ENCODE measurements at places on chromosomes 1 and 21.
A peak's percentile ranks its signal among the peaks of the same experiment; 100 is the strongest.

- no peak for DNase-seq
These were observed 2.2 kb downstream of the SPATC1L start for GRCh38 chr21:46181953-46182547.

- no peak for DNase-seq
These were observed 11.9 kb upstream of the DUSP10 start for GRCh38 chr1:221753828-221754188.

DNA sequence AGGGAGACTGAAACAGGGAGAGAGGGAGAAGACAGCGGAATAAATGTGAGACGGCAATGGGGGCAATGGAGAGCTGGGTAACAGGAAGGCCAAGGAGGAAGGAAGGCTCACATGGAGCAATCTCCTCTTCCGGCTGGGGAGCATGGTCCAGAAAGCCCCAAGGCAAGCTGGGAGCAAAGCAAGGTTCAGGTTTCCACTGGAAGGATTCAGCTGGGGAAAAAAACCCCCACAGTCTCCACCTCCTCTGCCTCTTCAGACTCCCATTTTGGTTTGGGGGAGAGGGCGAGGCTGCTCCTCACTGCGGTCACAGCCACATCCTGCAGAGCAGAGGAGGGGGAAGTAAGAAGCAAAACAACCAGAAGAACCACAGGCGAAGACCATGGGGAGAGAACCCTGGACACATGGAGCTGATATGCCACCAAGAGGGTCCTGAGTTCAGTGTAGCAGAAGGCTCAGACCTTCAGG, 650 bp downstream of the TNFAIP8L2 start:
- DNase-seq = peak; percentile 70

- no peak for DNase-seq
These were observed 33.8 kb upstream of the DISC1 start for GRCh38 chr1:231592809-231593208.

GRCh38 chr1:6796095-6796494, 10.8 kb downstream of the CAMTA1 start:
- no peak for DNase-seq

- DNase-seq = no peak
These were observed 14.1 kb downstream of the PEA15 start for GRCh38 chr1:160219062-160219929.

DNA sequence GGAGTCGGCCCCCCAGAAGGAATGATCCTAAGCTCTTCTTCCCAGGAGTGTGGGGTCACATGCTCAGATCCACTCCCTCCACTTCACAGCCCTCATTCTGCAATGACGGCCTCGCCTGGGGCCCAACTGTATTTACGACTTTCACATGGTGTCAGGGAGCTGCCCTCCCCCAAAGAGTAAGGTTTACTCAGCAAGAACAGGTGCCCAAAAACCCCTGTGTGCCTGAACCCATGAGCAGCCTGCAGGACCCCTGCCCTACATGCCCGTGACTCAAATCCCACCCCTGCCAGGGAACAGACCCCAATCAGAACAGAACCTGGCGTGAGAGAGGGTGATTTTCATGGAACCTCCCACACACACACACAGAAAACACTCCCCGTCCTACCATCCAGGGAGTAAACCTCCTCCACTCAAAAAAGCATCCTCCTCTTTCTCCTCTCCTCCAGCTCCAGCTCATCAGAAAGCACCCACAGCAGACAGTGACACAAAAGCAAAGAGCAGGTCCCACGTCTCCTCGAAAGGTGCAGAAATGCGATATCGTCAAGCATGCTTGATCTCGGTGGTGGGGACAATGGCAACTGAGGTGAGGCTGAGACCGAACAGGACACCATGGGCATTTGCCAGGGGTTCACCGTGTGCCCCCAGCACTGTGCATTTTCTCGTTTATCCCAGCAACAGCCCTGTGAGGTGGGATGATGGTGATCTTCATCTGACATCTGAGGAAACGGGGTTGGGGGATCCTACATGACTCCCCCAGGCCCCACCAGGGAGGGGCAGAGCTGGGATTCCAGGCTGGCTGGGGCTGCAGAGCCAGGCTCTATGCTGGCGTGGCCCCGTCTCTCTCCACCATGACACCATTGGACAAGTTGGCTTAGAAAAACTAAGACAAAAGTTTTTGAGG, 397.9 kb downstream of the NPHP4 start:
- no peak for DNase-seq

DNA sequence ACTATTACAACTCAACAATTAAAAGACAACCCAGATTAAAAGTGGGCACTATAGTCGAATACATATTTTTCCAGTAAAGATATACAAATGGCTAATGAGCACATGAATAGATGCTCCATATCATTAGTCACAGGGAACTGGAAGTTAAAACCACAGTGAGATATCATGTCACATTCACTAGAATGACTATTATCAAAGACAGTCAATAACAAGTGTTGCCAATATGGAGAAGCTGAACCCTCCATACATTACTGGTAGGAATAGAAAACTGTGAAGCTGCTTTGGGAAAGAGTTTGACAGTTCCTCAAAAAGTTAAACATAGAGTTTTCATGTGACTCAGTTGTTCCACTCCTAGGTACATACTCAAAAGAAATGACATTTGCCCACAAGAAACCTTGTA, 30.6 kb upstream of the MRPS6 start:
- DNase-seq = no peak

- no peak for DNase-seq
These were observed 80.8 kb downstream of the MAP3K7CL start for GRCh38 chr21:29211205-29211604.

GRCh38 chr1:5598824-5599395, 393.3 kb downstream of the NPHP4 start:
- DNase-seq = no peak

DNA sequence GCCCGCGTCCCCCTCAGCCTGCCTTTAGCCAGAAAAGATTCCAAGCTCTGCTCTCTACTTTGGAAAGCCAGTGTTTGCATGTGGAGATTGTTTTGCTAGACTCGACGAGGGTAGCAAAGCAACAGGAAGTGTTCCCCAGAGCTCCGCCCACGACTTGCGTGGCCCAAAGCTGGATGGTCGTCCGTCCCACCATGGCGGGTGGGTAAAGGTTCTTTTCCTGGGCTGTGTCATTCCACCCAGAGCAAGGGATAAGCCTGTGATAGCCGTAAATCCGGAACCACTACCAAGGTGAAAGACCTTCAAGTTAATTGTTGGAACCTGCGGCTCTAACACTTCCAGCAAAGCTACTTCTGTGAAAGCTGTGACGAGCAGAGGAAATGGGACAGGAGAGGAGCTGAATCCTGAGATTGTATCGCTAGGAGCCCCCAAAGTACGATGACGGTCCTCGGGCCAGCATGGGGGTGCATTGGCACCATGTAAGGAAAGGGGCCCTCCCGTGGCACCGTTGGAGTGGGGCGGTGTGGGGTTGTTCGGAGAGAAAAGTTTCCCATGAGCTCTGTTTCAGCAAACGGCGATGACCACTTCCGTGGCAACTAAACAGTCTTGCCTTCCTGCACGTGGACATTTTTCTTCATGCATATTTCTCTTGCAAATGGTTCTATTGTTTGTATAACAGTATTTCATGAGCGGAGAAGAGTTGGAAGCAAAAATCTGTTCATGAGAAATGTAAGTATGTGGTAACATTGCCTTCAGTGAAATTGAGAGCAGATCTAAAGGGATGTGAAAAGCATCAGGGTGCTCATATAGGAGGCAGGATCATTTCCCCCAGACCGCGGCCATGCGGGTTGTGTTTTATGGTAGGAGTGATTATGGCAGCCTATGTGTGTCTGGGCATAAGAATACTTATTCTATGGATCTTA, 8.4 kb downstream of the MX2 start:
- DNase-seq = peak; percentile 26
